Muscle of arm (tissue), 14 donors: ENCODE measurements at places on chromosomes 1 and 21.

GRCh38 chr1:231108516-231109302 lies 53.1 kb upstream of the TRIM67 start:
- DNase-seq: no peak

- no peak for DNase-seq
These were observed 399.4 kb downstream of the SMYD3 start for GRCh38 chr1:246107516-246108277.

DNA sequence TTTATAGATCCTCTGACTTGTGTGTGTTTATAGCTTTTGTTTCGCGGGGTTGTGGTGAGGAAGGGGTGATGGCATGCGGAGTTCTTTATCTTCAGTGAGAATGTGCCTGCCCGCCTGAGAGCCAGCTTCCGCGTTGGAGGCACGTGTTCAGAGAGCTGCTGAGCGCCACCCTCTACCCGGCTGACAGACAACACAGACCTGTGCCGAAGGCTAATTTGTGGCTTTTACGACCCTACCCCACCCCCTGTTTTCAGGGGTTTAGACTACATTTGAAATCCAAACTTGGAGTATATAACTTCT lies 14.4 kb upstream of the CD101 start:
- no peak for DNase-seq

GRCh38 chr1:113282008-113282892 lies 108.1 kb upstream of the MAGI3 start:
- no peak for DNase-seq

- no peak for DNase-seq
These were observed 168.4 kb downstream of the ZC3H11B start for GRCh38 chr1:219444474-219444873.

DNA sequence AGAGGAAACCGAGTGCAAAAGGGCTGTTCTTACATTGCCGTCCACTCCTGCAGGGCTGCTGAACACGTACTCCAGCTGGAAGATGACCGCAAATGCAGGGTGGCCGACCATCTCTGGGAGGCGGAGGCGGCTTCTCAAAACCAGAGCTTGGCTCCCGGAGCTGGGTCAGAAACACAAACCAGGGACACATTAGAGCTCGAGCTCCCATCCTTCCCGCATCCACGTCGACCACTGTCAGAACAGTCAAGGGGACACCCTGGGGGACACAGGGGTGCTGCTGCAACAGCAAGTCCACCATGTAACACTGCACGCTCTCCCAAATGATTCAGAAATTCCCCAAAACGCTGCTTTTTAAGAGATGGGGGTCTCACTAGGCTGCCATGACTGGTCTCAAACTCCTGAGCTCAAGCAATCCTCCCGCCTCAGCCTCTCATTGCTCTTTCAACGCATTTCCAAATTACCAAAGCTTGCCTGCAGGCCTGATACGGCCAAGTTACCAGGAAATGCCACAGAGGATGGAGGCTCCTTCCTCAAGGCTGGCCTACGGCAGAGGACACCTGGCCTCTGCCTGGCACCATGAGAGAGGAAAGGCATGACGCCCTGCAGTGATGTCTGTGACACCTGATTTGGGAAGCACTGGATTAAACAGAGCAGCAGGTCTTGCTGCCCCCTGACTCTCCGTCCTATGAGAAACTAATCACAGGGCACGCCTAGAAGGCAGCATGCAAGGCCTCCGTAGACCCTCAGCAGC lies 45.0 kb downstream of the NPHP4 start:
- no peak for DNase-seq

DNA sequence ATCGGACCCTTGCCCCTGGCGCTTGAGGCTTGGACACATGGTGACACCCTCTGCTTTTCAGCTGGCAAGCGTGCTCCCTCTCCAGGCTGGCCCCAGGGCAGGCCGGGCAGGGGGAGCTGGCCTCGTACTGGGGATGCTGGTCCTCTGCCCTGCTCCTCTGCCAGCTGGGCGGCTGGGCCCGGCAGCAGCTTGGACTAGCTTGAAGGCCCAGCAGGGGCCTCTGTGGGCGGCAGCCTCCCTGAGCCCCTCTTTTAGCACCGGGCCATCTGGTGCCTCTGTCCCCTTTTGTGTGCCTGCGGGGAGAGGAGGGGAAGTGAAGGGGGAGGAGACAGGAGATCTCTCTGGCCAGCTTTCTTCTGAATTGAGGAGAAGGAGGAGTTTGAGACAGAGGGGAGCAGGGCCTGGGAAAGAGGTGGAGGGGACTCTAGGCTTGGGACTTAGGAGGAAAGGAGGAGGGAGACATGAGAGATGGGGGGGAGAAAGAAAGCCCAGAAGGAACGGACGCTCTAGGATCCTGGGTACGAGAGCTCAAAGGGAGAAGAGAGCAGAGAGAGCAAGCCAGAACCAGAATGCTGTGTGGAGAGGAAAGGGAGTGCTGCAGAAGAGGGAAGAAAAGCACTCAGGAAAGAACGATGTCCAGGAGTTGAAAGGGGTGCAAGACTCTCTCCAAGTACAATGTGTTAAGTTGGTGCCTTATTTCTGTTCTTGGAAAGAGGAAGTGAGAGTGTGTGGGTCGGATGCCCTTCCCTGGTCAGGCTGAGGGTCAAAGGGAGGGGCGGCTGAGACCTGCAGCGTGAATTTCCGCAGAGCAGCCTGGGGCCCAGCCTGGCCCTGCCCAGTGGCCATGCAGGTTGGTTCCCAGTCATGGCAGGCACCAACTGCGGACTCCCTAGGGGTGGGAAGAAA lies 40.3 kb downstream of the IER5 start:
- DNase-seq: no peak

DNA sequence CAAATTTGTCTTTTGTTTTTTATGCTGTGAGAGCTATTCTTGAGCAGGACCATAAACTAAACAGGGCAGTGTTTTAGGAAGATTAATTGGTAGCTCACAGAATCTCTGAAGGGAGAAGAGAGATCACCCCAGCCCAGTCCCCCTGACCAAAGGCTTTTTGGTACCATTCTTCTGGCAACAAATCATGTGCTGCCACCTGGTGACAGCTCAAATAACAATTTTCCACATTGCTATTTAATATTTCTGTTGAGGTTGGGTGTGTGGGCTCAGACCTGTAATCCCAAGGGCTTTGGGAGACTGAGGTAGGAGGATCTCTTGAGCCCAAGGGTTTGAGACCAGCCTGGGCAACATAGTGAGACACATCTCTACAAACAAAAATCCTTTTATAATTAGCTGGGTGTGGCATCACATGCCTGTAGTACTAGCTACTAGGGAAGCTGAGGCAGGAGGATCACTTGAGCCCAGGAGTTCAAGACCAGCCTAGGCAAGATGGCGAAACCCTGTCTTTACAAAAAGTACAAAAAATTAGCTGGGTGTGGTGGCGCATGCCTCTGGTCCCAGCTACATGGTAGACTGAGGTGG lies 2.2 kb upstream of the TESK2 start:
- DNase-seq: peak; percentile 51

DNA sequence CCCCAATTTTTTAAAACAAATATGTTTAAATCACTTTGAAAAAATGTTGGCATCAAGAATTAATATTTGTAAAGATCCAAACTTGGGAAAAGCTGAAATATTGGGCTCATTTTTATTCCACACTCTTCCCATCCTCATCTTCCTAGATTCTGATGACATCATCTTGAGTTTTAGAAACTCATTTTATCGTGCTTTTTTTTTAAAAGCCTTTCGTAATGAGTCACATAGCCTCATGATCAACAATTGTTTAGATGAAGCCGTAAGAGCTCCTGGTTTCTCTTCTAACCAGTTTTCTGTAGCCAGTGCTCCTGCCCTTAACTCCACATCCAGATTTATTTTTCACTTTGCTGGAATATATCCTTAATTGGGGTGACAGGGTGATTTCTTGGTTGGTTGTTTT lies 78.6 kb downstream of the POFUT2 start:
- no peak for DNase-seq

DNA sequence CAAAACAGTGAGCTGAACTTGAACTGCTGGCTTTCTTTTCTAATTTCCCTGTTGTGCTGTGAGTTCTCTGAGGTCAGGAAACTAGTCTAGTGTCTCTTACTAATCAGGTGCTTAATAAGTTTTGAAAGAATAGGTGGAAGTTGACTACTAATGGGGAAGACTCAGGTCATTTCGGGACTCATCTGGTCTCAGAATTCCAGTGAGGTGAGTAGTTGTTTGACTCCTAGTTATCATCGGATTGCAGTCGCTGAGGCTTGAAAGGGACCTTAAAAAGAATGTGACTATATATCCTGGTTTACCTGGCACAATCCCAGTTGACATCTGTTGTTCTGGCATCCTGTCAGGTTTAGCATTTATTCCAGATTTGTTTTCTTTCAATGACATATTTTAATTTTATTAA lies 81.4 kb upstream of the SPAG17 start:
- no peak for DNase-seq

GRCh38 chr21:37783016-37783415 lies 133.2 kb downstream of the KCNJ6 start:
- no peak for DNase-seq
